T-helper 17 cell (primary cell): ENCODE measurements at places on chromosomes 2 and 18. TPM values are rescaled to one million over a fixed set of nuclear protein-coding genes. Genes with fewer than 3 reads are reported as not detected.

GRCh38 chr18:1446765-1447164 lies 542.1 kb downstream of the ADCYAP1 start:
- no peak overlapping the region for H3K4me3 ChIP-seq
- no peaks in the 10 kb centered on the region for H3K27me3 ChIP-seq
- no peak for DNase-seq

DNA sequence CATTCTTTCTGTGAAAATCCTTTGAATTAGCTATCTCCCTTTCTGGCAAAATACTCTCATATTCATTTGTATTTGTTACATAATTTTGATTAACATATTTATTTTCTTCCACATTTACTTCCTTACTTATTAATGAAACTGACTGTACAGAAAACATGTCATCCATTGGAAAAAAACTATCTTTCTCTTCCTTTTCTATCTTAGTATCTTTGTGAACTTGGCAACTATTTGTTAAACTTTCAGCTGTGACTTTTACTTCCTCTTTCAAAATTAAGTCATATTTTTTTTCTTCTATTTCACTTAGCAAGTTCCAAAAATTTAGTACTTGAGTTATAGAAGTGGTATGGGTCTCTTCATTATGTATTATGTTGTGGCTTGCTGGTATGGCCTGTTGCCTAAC lies 2.6 kb downstream of the RAD51AP2 start:
- H3K4me3 ChIP-seq = no peak overlapping the region
- peaks cover 9% of the 10 kb centered on the region for H3K27me3 ChIP-seq
- no peaks in the 10 kb centered on the region for H3K36me3 ChIP-seq
- H3K4me1 ChIP-seq = no peaks in the 10 kb centered on the region

The SESTD1 gene
- 16.1 TPM for total RNA-seq

DNA sequence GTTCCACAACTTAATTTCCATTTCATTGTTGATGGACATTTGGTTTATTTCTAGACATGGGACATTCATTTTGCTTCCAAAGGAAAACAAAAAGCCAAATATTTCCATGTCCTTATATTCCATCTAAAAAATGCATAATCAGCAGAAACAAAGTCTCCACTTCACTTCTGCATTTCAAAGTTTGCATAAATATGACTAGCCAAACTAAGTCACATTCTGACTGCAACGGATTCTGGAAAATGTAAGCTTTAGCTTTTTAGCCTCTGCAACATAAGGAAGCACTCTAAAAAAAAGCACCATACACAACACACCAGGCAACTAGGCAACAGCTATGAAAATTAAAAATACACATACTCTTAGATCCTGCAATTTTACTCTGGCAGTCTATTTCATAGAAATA lies 135.3 kb downstream of the ETAA1 start:
- no peak overlapping the region for H3K4me3 ChIP-seq
- no peak overlapping the region for H3K27ac ChIP-seq
- H3K4me1 ChIP-seq = no peaks in the 10 kb centered on the region
- H3K36me3 ChIP-seq = no peaks in the 10 kb centered on the region
- no peaks in the 10 kb centered on the region for H3K27me3 ChIP-seq
- no peak for DNase-seq

GRCh38 chr18:816869-817268 lies 4.8 kb upstream of the YES1 start:
- H3K36me3 ChIP-seq = peaks cover 4% of the 10 kb centered on the region
- H3K4me3 ChIP-seq = no peak overlapping the region
- no peak overlapping the region for H3K27ac ChIP-seq
- no peak for DNase-seq
- H3K4me1 ChIP-seq = peaks cover 15% of the 10 kb centered on the region

The SLC38A11 gene
- total RNA-seq = not detected

The VIT gene
- total RNA-seq = not detected

The POU3F3 gene
- not detected for total RNA-seq

DNA sequence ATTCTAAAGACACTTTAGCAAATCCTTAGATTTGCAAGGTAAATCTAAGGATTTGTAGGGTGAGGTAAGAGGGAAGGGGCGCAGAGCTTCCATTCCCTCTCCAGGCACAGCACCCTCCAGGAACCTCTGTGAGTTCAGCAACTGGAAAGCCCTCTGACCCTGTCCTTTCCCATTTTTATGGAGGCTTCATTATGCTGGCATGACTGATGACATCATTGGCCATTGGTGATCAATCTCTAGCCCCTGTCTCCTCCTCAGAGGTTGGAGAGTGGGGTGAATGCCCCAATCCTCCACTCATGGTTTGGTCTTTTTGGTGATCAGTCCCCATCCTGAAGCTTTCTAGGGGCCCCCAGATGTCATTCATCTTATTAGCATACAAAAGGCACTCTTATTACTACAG lies 187.8 kb downstream of the TSN start:
- no peak for DNase-seq
- peaks cover 16% of the 10 kb centered on the region for H3K27me3 ChIP-seq
- H3K4me3 ChIP-seq = no peak overlapping the region
- no peak overlapping the region for H3K27ac ChIP-seq

GRCh38 chr2:86700690-86701089 lies 19.4 kb upstream of the RMND5A start:
- peak overlapping the region; percentile 47 for H3K27ac ChIP-seq
- peaks cover 4% of the 10 kb centered on the region for H3K27me3 ChIP-seq
- H3K4me3 ChIP-seq = no peak overlapping the region
- peaks cover 3% of the 10 kb centered on the region for H3K36me3 ChIP-seq
- H3K4me1 ChIP-seq = peaks cover 8% of the 10 kb centered on the region
- no peak for DNase-seq
